ENCODE measurements at places on chromosomes 2 and 18.

GRCh38 chr2:221610255-221610654, 38.2 kb upstream of the EPHA4 start:
- no peak for DNase-seq

DNA sequence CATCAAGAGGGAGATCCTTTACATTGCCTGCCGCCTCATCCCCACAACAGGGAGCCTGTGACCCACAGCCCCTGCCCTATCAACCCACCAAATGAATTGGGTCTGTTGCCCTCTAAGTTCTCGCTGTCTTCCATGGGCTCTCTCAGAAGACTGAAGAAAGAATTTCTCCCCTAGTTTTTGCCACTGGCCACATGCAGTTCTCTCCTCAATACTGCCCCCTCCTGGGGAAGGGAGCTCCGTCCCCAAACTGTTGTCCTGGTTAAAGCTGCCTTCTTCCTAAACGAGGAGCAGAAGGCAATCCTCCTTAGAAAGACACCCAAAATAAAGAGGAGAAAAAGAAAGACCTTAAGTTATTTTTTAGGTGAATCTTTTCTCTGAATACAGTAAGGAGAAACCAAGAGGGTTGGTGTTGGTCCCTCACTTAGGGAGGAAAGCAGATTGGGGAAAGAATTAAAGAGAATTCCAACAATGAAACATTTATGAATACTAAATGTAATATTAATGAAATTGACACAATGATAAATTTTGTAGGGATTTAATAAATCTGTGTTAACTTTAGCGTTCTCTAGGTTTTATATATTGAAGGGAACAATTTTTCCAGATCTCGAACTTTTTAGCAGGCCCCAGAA, 31.1 kb upstream of the SATB2 start:
- DNase-seq: no peak

DNA sequence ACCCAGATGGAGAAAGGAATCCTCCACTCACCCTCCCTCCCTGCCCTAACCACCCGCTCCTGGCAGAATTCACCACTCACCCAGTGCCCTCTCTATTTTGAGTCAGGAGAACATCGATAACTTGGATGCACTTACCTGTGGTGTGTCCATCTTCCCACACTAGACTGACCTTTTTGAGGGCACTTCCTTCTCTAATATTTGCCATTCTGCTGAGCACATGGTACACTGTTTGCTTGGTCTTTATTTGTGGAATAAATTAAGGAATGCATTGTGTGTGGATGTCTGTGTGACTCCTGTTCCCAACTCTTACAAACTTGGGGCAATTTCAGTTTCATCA, 133.7 kb downstream of the ACKR3 start:
- DNase-seq: no peak

DNA sequence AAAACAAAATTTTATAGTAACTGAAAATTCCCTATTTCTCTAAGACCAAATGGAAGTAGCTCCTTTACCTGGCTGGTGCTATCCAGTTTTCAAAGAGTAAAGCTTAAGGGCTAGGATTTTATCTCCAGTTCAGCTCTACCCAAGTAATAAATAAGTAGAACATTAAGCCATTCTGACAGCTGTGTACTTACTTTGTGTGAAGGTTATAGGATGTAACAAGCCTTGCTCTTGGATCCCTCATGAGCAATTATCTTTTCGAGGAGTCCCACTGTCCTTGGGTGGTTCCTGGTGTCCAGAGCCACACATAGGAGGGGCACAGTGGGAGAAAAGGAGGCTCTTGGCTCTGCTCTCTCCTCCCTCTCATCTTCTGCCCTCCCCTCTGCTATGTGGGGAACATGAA, 45.5 kb downstream of the KIF5C start:
- no peak for DNase-seq

DNA sequence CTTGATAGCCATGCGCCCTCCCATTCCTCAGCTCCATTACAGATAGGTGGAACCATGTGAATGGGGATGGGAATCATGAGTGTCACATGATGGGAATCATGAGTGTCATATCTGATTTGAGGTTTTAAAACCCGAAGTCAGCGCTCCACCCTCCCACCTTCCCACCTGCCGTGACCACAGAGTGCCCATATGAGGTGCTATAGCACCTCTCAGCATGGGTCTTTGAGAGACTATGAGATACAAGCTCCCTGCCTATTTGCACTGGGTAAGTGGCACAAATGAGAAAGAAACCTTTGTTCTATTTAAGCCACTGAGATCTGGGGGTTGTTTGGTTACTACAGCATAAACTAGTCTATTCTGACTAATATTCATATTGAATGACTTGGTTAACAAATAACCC, 78.5 kb upstream of the PTPRM start:
- DNase-seq: no peak

DNA sequence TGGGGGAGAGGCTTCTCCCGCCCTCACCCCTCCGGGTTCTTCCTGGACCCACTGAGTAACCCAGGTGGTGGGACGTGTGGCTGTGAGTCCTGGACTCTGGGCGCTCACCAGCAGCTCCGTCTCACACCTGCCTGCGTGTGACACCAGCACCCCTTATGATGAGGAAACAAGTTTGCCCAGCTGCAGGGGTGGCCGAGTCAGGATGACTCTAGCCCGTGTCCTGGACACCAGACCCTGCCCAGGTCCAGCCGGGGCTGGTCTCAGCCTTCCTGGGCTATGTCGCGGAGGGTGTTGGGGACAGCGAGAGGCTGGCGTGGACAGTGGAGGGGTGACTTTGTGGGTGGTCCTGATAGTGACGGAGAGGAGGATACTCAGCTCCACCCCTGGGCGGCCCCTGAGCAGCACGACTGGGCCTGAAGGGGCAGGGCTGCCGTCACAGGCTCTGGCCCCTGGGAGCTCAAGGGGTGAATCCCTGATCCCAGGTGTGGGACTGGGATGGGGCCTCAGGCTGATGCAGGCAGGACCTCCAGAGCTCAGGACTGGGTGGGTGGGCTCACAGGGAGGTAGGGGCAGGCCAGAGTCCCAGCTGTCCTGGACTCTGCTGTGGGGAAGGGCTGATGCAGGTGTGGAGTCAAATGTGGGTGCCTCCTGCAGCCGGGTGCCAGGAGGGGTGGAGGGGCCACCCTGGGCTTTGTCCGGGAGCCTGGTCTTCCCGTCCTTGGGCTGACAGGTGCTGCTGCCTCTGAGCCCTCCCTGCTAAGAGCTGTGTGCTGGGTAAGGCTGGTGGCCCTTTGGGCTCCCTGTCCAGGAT, 3.7 kb downstream of the GPR35 start:
- DNase-seq: no peak

- no peak for DNase-seq
Measured at GRCh38 chr2:173612354-173612753, 257.7 kb downstream of the CDCA7 start.

DNA sequence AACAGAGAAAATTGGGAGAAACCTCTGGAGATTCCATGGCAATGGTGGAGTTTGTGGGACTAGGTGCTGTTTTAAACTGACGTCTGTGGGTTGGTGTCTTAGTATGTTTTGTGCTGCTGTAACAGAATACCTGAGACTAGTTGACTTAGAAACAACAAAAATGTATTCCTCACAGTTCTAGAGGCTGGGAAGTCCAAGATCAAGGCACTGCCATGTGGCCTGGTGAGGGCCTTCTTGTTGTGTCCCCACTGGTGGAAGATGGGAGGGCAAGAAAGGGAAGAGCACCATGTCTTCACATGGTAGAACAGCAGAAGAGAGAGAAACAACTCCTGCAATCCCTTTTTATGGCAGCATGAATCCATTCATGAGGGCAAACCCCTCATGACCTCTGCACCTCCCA, 6.8 kb upstream of the ZC3H6 start:
- DNase-seq: no peak

DNA sequence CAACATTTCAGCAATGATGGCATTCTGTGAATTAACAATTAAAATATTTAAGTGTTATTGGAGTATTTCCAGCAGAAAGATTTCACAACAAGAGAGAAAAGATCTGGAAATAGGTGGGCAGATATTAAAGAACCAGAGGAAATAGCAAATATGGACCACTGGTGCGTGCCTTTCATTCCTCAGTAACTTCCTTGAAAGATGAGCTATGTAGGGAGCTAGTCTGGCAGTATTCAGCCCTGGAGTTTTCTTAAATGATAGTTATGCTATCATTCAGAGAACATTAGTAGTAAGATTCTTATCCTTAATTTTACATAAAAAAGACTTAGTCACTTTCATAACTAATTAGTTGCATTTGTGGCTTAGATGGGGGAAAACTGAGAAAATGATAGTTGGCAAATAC, 41.5 kb downstream of the TANC1 start:
- no peak for DNase-seq

GRCh38 chr2:98839292-98839691, 96.7 kb downstream of the CRACDL start:
- DNase-seq: no peak

DNA sequence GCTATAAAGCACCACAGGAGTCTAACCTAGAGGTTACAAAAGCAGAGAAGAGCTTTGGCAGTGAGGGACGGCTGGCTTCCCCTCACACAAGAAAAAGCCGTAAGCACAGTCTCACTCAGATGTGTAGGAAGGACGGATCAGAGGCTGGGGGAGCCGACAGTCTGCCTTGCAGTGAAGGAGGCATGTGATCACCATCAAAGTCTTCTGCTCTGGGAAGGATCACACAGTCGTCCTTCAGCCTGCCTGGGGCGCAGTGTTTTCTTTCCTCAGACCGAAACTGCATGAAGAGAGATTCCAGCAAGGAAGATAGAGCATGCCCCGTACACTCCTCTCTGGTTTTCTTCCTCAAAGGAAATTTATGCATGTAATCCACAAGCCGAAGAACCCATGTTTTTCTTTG, 24.1 kb downstream of the GATA6 start:
- no peak for DNase-seq

- peak; percentile 16 for DNase-seq
Measured at GRCh38 chr18:3481696-3482210, 31.8 kb downstream of the TGIF1 start.

- DNase-seq: no peak
Measured at GRCh38 chr2:18605115-18605514, 15.7 kb upstream of the NT5C1B start.

GRCh38 chr2:186913870-186914269, 64.9 kb upstream of the ZSWIM2 start:
- no peak for DNase-seq

GRCh38 chr2:229974266-229974665, 52.0 kb downstream of the FBXO36 start:
- DNase-seq: peak; percentile 40

DNA sequence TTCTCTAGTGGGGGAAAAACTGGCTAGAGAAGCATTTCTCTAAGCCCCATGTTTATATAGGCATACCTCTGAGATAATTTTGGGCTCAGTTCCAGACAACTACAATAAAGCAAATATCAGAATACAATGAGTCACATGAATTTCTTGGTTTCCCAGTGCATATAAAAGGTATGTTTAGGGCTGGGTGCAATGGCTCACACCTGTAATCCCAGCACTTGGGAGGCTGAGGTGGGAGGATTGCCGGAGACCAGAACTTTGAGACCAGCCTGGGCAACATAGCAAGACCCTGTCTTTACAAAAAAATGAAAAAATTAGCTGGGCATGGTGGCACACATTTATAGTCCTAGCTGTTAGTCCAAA, 22.2 kb downstream of the TSN start:
- no peak for DNase-seq

DNA sequence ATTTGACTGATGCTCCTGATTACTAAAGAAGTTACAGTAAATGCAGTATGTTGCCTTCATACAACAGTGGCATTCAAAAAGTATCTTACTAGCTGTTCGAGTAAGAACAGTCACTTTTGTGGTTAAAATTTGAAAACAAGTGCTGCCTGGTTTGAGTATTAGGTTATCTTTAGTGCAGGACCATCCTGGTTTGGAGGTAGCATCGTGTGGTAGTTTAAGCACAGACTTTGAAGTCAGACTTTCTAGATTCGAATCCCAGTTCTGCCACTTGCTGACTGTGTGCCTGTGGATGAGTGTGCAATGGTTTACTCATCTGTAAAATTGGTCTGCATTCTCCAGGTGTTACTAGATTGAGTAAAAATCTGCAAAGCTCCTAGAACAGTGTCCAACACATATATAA, 96.8 kb downstream of the SGPP2 start:
- no peak for DNase-seq

Measured in skin of body (tissue), 3 donors.